ENCODE measurements at places on chromosomes 1 and 21. TPM values are rescaled to one million over a fixed set of nuclear protein-coding genes. Genes with fewer than 3 reads are reported as not detected.

Gene PLXNA2
- 5.8 TPM for total RNA-seq

Gene C1orf167
- 0.32 TPM for total RNA-seq

Gene TENT5C
- total RNA-seq = 0.49 TPM

Gene USP21
- total RNA-seq = 10.1 TPM

Data from hair follicle dermal papilla cell (primary cell).